ENCODE measurements at places on chromosomes 1 and 21.
A peak's percentile ranks its signal among the peaks of the same experiment; 100 is the strongest.

DNA sequence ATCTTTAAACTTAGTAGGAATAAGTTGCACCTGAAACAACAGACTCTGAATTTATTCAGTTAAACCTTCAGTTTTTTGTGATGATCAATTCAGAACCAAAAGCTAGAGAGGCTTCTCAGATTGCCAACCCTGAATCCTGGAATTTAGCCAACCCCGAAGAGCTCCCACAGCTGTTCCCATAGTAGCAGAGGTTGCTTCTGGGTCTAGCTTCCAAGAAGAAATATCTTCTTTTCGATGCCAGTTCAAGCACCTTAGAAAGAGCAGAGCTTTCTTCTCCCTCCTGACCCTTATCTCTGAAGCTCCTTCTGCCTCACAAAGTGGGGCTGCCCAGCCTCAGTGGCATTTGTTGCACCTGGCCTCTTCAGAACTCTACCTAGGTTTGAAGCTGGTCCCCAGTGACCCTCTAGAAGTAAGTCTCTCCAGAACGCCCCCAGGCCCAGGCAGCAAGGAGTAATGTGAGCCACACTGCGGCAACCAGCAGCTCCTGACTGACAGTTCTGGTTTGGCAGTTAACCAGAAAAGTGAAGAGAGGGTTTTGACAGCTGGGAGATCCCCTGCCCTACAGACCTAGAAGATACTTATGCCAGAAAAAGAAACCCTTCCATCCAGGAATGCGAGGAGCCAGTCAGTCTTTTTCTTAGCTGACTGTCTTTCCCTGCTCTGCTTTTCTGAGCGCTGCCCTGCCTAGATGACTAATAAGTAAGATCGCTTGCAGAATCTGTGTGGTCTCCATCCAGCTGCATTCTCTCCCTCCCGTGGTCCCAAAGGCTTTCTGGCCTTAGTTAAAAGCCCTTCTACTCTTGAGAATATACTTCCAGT, 165.9 kb downstream of the ADGRL4 start:
- DNase-seq, result no peak

GRCh38 chr1:8463144-8463927, 145.4 kb downstream of the SLC45A1 start:
- no peak for DNase-seq

- DNase-seq, result no peak
Measured at GRCh38 chr1:67832737-67833601, at the start of gene GNG12. TSS of gene GNG12 (minus strand) at chr1:67833467. CDS start at chr1:67707686, 125,781 bp downstream.

DNA sequence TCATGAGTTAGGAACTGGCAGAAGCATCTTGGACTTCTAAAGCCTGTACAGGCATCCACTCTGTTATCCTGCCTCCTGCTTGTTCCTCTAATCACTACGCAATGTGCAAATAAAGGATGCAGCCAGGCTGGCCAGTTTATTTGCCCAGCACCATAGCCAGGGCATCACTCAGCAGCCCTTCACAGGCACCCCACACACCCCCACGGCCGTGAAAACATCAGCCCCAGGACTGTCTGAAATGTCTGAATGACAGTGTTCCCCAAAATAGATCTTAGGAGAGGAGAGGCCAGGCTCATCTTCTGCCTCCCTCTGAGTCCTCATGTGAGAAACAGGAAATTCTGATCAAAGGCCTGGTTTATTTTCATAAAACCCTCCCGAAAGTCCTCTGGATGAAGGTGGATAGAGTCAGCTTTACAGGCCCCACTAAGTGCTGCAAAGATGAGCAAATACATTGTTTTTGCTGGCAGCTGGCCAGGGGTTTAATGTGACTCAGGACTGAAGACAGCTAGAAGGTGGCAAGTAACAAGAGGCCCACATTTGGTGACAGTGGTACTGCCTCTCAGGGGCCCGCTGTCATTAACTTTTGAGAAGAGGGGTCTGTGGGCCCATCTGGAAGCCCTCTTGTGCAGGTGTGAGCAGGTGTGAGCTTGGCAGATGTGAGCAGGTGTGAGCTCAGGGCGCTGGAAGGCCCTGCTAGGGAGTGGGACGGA, 32.9 kb downstream of the GRHL3 start:
- DNase-seq, result peak; percentile 49

GRCh38 chr1:61081686-61082310, 563 bp upstream of the NFIA start:
- DNase-seq, result peak; percentile 54

DNA sequence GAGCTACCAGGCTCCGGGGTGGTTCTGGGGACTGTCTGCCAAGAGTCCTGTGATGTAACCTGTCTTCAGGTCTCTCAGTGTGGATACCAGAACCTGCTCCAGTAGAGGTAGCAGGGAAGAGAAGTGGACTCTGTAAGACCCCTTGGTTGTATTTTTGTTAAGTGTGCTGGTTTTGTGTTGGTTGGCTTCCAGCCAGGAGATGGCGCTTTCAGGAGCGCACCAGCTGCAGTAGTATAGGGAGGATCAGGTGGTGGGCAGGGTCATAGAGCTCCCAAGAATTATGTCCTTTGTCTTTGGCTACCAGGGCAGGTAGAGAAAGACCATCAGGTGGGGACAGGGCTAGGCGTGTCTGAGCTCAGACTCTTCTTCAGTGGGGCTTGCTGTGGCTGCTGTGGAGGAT, 1147.2 kb upstream of the ADGRL4 start:
- no peak for DNase-seq

DNA sequence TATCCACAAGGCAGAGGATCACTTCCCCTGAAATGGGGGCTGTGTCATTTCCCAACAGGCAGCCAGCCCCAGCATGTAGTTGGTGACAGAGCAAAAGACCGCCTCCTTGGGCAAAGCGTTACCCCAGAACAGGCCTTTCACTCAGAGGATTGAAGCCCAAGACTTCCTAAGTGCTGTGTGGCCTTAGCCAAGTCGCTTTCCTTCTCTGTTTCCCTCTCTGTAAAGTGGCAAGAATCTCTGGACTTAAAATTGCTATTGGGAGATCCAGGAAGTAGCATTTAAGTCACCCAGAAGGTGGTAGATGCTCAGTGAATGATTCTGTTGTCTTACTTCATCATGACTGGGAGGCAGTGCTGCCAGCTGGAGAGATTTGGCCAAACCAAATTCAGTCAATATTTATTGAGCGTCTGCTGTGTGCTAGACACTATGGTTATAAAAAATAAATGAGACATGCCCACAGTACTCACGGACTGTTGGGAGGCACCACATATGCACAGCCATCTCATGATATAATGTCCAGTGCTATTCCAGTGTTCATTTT, 35.3 kb downstream of the NIPAL3 start:
- DNase-seq, result no peak

DNA sequence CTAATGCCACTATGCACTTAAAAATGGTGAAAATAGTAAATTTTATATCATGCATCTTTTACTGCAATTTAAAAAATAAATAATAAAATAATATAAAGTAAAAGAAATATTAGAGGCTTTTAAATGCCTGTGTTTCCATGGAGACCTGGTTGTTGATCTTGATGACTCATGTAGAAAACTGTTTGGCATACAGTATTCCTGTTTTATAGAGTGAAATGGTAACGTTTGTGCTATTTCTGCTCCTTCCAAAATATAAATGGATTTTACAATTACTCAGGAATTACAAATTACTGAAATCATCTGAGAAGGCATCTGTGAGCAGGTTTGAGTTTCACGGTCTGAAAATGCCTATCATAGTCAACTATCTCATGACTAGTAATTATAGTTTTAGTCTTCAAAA, 98.4 kb upstream of the USP25 start:
- no peak for DNase-seq

DNA sequence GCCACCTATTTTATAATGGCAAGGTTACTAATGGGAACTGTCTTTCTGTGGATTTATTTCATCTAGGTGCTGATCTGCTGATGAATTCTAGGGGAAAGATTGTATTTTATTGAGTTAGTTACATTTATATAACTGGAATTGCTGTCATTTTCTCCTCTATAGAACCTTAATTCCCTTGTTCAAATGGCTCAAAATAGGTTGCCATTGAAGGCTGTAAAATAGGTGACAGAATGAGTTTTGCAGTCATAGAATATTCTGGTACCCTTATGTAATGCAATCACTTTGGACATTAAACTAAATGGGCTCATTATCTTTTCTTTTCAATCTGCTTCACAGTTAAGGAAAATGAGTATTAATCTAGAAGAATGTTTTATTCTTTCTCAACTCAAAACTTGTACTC, 131.0 kb downstream of the CTH start:
- no peak for DNase-seq

GRCh38 chr1:41917835-41918449, 780 bp downstream of the HIVEP3 start:
- DNase-seq, result peak; percentile 59

DNA sequence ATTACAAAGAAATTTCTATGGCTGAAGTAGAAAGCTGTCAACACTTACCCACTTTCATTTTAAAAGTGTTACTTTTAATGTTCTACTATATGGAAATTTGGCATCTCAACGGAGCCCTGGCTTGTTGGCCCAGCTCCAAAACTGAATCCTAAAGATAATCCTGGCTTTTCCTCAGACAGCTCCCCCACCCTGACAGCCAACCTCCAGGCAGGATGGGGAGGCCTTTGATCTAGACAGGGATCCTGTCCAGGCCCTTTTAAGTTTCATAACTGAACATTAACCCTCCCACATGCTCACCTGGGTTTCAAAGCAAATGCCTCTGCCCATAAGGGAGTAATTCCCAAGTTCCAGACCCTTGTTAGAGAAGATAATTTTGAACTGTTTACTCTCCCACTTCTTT, 99.3 kb upstream of the RALGPS2 start:
- DNase-seq, result no peak

GRCh38 chr21:41600116-41600515, 92.2 kb upstream of the TMPRSS2 start:
- DNase-seq, result no peak

Data from activated CD4-positive, CD25-positive, alpha-beta regulatory T cell treated with anti-CD3 and anti-CD28 coated beads, Interleukin-2, amount 50 U/mL, for 72 hours (primary cell).